ENCODE measurements at places on chromosomes 2 and 18.

DNA sequence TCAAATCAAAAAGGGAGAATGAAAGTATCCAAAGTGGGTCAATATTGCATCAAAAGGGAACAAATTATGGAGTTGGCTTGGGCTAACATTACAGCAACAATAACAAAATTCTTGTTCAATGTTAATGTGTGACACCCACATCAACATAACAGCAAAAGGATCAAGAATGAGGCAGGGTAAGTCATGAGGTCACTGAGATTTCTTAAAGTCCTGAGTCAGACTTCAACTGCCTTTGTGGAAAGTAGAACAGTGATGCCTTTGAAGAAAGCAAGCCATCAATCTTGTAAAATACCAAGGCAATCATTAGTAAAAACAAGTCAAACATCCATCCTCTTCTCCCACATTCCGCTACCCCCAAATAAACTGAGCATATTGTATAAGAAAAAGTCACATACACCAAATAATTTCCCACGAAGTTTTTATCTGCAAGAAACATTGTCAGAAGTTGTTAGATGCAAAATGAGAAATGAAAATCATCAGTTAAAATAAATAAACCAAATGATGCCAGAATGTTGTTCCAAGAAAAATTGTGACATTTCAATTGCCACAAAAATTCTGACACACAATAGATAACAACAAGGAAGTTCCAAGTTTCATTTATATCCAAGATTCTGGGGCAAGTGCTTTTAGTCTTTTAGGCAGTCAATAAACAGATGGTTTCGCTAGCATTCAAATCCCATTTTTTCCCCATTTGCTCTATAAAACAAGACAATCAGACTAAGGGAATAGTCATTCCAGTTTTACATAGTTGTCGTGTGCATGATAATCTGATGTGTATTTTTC, 216.1 kb upstream of the SETBP1 start:
- no peak for DNase-seq

- no peak for DNase-seq
These were observed 82.2 kb downstream of the DYSF start for GRCh38 chr2:71535526-71535925.

GRCh38 chr18:44098551-44099098, 582.1 kb upstream of the SETBP1 start:
- DNase-seq = no peak

DNA sequence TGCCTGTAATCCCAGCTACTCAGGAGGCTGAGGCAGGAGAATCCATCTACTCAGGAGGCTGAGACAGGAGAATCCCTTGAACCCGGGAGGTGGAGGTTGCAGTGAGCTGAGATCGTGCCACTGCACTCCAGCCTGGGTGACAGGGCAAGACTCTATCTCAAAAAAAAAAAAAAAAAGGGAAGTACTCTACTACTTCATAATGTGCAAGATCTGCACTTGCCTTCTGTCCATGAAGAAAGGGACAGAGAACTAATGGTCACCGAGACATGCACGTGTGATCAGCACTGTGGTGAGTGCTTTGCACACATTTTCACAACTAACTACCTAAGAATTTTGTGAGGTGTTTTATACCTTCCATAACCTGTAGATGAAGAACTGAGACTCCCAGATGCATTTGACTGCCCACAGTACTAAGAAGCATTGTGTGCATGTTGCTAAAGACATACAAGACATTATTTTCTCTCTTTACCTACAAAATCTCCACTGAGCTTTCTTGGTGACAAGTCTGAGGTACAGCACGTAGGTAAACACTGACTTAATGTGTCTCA, 784.8 kb upstream of the ID2 start:
- no peak for DNase-seq

DNA sequence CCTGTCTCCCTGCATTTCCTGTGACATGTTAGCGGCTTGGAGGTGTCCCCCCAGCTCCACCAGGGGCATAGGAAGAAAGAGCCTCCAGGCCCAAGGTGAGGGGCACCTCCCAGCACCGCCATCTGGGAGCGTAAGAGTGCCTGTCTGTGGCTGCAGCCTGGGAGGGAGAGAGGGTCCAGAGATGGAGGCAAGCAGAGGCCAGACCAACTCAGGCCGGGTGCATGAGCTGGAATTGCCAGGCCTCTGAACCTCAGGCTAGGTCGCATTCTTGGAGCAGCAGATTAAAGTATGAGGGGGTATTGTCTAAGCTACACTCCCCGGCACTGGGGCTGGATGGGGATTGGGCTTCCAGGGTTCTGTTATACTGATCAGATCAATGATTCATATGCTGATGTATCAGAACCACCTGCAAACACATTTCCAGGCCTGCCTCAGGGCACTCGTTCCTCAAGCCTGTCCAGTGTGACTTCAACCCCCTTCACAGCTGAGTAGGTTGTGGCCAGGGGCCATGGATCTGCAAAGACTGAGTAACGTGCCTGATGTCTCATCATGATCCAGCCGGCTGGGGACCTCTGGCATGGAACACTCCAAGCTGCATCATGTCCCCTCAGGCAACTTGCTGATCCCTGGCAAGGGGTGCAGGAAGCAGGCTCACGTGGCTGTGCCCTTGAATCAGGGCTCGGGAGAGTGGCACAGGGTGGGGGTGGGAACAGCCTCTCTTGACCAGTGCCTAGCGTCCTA, 73.2 kb downstream of the HS1BP3 start:
- no peak for DNase-seq

GRCh38 chr2:43899589-43899988, 60.8 kb downstream of the ABCG8 start:
- DNase-seq = no peak
